Retinal pigment epithelial cell (primary cell): ENCODE measurements at places on chromosomes 1 and 21.

- DNase-seq: no peak
Observed at GRCh38 chr1:86507935-86508582, 38.8 kb upstream of the CLCA4 start.

DNA sequence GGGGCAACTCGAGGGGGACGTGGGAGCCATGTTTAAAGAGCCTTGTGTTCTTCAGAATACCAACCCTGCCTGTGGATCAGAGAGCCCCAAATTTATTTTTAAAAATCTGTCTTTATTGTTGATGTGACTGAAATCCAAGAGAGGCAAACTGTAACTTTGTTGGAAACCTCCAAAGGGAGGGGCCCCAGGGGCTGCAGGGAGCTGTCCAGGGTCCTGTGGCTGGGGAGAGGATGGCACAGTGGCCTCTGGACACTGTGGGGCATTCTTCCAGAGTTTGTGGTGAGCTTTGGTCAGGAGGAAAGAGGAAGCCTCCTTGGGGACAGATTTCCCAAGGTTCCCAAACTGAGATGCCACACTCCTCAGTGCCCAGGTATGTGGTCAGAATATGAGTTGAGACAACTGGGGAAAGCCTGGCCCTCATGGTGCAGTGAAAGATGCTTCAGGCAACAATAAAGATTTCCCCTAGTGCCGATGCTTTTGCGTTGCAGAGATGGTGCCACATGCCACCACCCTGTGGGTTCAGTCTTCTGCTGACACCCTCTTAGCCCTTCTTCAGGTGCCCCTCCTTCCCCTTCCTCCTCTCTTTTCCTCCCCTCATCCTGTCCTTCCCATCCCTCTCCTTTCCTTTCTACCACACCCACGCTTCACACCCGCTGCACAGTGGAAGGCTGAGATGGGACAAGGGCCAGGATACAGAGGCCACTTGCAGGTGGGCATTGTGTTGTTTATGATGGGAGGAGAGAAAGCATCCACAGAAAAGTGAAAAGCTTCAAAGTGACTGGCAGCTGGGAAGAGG lies 122.1 kb downstream of the UCK2 start:
- DNase-seq: no peak

DNA sequence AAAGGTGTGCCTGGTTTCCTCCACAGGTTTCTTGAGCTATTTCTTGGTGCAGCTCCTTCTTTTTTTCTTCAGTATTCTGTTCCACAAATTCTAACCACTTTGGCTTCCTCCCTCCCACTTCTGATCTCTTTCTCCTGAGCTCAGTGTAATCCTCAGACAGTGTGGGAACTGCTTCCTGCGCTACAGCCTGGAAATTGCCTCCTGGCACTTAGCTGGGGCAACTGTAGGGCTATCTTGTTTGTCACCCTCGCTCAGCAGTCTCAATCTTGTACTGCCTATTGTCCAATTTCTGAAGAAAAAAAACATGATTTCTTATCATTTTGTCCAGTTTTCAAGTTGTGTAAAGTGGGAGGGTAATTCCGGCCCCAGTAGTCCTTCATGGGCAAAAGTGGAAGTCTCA lies 24.0 kb upstream of the GALNT2 start:
- DNase-seq: no peak

GRCh38 chr1:203167026-203167912 lies 8.4 kb downstream of the MYBPH start:
- DNase-seq: no peak

DNA sequence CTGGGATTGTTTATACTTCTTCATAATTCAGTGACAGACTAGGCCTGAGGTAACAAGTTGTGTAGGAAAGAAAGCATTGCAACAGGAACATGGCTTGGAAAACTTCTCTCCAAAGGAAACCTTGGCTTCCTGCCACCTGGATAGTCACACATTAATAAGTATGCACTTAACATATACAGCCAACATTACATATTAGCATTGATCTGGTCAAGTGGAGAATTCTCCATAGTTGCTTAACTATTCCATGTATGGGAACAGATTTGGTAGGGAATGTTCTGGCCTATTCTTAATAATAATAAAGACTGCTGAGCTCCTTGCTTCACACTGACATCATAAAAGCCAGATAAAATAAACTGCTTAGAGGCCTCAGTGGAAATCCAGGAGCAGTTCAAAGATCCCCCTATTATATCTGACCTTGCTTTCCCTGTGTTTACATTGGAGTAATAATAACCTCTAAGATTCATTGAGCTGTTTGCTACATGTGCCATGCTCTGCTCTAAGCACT lies 27.2 kb upstream of the NFIA start:
- no peak for DNase-seq

GRCh38 chr1:116127848-116128540 lies 16.8 kb downstream of the MAB21L3 start:
- no peak for DNase-seq

DNA sequence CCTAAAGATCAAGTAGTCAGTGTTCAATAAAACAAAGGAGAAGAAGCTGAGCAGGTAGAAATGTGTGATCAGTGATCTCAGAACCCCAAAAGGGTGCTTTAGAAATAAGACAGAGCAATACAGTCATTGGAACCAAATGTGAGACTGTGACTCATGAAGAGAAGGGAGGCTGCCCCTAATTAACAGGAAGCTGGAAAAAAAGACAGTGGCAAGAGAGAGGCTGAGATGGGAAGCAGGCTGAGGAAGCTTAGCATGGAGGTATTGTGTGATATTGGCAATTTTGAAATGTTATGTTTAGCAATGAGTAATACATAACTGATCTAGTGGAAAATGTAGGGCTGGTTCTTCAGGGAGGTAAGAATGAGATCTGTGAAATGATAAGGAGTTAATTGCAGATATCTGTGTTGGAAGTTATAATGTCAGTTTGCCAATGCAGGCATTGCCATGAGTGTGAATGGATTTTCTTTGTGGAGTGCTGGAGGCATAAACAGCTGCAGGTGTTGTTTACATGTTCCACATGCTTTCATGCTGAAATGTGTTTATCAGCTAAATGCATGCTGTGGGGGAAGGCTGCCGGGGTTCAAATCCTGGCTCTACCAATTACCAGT lies 90.6 kb upstream of the CACNA1E start:
- no peak for DNase-seq

GRCh38 chr21:33300701-33301631 lies 23.8 kb upstream of the IFNAR1 start:
- DNase-seq: no peak

- no peak for DNase-seq
Observed at GRCh38 chr1:244665771-244666217, 12.9 kb downstream of the DESI2 start.

- no peak for DNase-seq
Observed at GRCh38 chr1:100147875-100148274, 14.9 kb downstream of the TRMT13 start.

DNA sequence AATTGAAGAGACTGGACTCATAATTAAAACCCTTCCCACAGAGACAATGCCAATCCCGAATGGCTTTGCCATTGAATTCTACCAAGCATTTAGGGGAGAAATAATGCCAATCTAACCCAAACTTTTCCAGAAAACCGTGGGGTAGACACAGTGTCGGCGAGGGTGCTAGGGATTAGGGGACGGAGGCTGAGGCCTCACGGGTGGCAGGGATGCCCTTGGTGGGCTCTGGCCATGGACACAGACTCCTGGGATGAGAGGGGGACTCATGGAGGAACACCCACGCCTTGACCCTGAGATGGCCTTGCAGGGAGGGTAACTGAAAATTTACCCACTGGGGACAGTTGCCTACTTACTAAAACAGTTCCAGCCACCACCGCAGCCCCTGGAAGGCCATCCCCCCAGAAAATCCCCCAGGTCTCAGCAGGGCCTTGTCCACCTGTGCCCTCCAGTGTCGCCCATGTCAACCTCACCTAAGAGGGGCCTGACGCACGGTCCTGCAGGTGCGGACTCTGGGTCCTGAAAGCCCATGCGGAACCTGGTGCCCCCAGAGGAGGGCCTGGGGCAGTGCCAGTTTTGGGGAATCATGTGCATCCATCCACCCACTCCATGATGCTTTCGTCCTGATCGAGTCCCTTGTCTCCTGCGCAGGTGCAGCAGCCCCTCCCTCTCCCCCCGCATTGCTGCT lies 1.9 kb downstream of the KRTAP10-5 start:
- no peak for DNase-seq

DNA sequence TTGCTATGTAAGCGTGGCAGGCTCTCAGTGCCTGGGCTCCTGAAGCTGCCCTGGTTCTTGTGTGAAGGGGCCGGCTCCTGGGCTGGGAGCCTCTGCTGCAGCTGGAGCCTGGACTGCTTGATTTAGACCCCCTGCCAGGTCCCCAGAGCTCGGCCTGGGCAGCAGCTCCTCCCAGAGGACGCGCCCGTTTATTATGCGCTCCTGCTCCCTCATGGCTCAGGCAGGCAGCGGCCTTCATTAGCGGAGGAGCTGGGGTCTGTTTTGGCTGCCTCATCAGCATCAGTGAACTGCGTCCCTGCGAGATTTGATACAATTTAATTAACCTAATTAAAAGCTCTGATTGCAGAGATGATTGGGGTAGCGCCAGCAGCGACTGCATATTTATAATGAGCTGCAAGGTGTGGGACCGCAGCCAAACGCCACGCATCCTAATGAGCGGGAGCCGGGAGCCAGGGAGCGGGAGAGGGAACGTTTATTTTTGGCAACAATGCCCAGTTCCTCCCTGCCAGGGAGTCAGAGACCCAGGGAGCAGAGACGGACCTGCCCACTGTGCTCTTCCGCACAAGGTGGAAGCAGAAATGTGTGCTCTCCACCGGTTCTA lies 16.6 kb downstream of the UTP11 start:
- DNase-seq: no peak

GRCh38 chr1:222521299-222522104 lies 26.4 kb downstream of the HHIPL2 start:
- peak; percentile 37 for DNase-seq

DNA sequence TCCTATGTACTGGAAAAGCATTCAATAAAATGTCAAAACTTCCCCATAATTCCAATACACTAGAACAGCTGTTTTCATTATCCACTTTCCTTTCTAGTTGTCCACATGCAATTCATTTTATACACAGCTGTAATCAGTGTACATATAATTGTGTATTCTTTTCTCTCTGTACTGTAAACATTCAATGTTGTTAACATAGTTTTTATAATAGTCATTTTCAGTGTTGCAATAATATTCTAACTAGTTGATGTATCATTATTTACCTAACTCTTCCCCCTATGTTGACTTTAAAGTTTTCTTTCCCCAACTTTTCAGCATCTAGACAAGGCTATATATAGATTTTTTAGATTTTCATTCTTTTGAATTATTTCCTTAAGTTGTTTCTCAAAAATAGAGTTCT lies 44.4 kb downstream of the DIPK1A start:
- DNase-seq: no peak

DNA sequence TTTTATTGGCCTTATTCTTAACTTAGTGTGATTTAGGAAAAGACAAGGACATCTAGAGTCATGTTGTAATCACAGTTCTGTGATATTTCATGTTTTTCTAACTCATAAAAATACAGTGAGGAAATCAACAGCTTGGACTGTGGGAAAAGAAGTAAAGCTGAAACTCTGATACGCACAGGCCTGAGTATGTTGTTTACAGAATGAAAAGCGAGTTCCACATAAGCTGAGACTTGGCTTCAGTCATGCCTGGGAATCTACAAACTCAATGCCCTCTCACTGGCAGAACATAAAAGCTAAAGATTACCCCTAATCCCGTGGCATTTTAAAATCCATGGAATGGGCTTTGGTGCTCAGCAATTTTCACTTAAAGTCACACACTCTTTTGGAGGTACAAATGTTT lies 23.6 kb upstream of the ATP5PO start:
- DNase-seq: peak; percentile 84

- DNase-seq: no peak
Observed at GRCh38 chr1:12430525-12430924, 187.5 kb downstream of the DHRS3 start.

DNA sequence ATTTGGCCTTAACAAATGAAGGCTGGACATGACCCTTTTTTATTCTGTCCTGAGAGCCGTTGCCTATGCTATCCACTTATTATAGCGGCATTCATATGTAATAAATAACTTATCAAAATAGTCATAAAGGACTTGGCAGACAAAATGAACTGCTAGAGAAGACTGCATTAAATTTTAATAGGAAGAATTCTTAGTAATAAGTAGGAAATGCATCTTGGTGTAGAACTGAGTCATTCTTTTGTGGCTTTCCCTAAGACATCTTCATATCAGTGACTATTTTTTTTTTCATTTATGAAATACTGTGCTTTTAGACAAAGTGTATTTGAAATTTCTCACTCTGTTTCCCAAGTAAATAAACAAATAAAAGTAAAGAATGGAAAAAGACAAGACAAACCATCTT lies 45.6 kb downstream of the PBX1 start:
- DNase-seq: no peak

GRCh38 chr1:15475752-15476314 lies at the start of gene CELA2B:
CELA2B (plus strand) TSS chr1:15476104; CDS start chr1:15476126, 22 bp downstream.
- DNase-seq: no peak

- no peak for DNase-seq
Observed at GRCh38 chr1:171226747-171227370, 21.4 kb upstream of the FMO1 start.

GRCh38 chr1:184629266-184629665 lies 125.4 kb downstream of the EDEM3 start:
- DNase-seq: no peak

DNA sequence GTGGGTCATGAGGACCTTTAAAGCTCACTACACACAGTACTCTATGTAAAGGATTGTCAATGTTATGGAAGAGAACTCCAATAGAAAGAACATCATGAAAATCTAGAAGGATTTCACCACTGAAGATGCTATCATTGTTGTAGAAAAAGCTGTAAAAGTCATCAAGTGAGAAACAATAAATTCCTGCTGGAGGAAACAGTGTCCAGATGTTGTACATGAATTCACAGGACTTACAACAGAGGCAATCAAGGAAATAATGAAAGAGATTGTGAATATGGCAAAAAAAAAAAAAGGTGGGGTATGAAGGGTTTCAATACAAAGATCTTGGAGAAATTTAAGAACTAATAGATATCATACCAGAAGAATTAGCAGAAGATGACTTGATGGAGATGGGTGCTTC lies 355.1 kb upstream of the ZRANB2 start:
- DNase-seq: no peak

DNA sequence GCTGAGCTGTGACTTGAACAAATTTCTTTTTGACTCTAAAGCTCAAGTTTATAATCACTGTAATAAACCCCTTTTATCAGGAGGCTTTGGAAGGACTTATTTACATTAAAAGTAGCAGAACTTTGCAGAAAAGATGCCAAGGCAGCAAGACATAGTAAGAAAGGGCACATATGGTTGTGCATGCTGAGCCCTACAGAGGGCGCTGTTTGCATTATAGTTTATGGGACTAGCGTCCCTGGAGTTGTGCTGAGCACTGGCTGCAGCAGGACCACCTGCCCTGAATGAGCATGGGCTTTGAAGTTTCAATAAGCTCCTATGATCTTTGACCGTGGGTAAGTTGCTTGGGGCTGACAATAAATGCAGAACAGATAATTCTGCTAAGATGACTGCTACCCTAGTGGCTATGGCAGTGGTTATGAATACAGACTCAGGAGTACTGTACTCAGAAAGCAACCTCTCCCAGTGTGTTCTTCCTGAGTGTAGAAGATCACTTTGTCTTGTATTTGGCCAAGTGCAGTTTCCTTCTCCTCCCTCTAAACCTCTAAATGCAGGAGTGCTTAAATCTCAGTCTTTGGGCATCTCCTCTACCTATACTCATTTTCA lies 45.4 kb upstream of the USP1 start:
- DNase-seq: no peak

GRCh38 chr1:202632241-202632640 lies 78.0 kb downstream of the SYT2 start:
- no peak for DNase-seq

GRCh38 chr1:52125736-52126359 lies 16.0 kb upstream of the ZFYVE9 start:
- no peak for DNase-seq
